ENCODE measurements at places on chromosomes 4 and X.

DNA sequence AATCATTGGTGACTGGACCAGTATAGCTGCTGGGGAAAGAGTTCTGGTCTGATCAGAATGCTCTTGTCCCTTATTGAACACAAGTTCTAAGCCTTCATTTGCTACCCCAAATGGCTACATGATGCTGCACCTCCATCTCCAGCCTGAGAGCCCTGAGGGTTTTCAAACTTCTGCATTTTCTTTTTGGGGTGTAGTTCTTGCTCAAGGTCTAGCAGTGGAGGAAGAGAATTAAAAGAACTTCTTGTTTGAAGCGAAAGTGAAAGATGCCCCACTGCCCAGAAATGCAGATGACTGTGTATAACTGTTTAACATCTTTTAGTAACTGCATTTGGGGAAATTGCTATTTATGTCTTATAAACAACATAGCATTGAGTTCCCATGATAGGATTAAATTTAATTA, 38.5 kb downstream of the LAMTOR3 start:
- peak; percentile 34 for DNase-seq

GRCh38 chr4:81343046-81343445, 128.0 kb upstream of the PRKG2 start:
- DNase-seq: no peak

GRCh38 chrX:46627062-46627461, 53.5 kb downstream of the CHST7 start:
- DNase-seq: no peak

DNA sequence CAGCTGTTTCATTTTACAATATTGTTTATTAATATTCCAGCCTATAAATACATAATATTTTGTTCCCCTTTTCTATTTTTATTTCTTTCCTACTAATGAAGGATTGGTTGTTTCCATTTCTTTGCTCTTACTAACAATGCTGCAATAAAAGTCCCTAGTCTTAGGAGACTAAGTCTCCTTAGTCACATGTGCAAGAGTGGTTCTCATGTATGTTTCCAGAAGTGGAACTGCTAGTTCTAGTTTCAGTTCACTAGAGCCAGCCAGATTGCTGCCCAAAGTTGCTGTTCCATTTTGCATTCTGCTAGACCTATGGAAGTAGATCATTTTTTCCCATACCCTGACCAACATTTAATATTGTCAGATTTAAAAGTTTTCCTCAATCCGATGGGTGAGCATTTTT, 44.3 kb downstream of the CNGA1 start:
- DNase-seq: peak; percentile 28

- DNase-seq: no peak
Observed at GRCh38 chr4:25637581-25638220, 17.9 kb upstream of the SLC34A2 start.

DNA sequence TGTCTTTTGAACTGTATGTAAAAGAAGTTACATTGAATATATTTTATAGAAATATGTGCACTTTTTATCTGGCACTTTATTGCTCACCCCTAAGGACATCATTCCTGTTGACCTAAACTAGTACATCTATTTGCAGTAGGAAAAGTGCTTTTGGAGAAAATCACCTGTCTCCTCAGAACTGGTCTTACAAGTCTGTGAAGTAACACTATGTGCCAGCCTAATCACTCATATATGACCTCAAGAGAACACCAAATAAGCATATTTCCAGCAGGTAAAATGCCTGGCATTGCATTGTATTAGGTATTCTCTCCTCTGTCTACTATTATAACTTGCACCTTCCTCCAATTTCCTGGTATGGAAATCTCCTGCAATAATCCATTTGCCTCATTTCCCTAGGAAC, 4.0 kb upstream of the GASK1B start:
- DNase-seq: no peak

GRCh38 chr4:138852681-138853080, 162.9 kb upstream of the NOCT start:
- no peak for DNase-seq

- no peak for DNase-seq
Observed at GRCh38 chr4:151850791-151851213, 90.0 kb upstream of the GATB start.

DNA sequence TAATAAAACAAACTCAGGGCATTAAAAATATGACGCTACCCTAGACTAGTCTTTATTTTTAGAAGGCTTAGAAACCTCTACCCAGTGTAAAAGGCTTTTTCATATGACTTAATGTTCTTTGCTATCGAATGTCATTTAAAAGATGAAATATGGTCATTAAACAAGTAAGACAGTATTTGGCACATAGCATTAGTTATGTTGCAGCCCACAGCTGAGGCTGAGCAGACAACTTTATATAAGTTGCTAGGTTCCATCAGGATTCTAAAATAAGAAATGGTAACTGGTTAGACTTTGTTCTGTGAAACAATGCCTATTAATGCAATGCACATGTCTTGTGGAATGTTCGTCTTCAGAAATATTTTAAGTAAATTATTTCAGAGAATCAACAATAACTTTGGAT, 10.4 kb upstream of the PRSS12 start:
- no peak for DNase-seq

GRCh38 chr4:32574803-32575202, 1854.6 kb downstream of the PCDH7 start:
- DNase-seq: no peak

DNA sequence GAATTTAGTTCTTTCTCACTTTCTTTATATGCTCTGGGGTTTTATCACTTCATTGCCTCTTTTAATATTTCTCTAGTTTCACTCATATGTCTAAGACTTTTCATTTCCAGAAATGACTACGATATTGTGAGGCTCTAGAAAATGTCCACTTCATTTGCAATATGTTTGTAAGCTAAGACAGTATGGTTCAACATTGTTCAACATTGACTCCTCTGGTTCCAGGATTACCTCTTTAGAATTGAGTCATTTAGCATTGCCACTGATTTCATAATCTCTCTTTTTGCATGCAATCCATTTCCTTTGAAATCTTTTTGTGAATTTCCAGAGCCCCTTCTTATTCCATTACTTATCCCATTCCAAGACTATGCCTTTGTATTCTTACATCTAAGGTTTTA, 32.3 kb downstream of the BBS12 start:
- DNase-seq: peak; percentile 13

DNA sequence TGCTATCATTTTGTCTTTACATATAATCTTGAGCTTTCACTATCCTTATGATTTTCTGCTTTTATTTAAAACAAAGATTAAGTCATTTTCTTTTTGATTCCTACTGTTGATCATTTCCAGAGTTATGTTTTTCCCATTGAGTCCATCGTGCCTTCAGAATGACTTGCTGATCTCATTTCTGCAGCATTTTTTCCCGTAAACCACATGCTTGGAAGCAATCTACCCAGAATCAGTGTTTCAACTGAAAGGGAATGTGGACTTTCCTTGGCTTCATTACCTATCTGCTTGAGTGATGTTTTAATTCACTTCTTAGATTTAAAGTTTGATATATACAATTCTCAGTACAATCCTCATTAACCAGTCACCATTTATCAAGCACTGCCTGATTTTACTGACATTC, 192.4 kb upstream of the FSTL5 start:
- DNase-seq: no peak

DNA sequence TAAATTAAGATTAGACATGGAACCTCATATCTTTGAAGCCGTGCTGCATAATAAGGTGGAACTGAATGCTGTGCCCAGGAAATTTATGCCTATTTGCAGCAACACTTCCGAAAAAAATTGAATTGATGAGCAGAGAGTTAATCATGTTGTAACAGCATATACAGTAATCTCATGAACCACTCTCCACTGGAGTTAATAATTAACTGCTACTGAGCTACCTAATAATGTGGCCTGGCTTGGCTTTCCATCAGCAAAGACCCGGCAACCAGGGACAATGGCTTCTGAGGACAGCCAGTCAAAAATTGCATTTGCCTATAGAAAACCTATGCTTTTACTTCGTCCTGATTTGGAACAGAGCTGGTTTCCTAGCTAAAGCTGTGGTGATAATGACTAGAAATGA, 63.8 kb upstream of the GATB start:
- no peak for DNase-seq

- no peak for DNase-seq
Observed at GRCh38 chr4:41696763-41697162, 51.8 kb downstream of the PHOX2B start.

- DNase-seq: no peak
Observed at GRCh38 chr4:103996064-103996463, 276.3 kb upstream of the TACR3 start.

DNA sequence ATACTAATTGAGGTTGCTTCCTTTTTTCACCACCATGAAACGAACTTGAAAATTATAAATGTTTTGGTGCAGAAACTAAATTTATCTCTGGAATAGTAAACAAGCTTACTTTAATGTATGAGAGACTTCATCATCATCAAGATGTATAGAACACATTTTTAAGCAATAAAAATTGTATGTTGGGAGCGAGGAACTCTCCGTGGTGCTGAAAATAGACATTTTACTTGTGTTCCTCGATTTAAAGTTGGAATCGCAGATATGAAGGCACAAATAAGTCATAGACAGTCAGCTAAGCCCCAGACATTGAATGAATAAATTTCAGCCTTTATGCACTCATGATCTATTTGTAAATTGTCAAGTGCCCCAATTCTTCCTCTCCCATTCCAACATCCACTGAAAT, 310.7 kb downstream of the STK32B start:
- DNase-seq: no peak

GRCh38 chrX:30151964-30152363, 63.4 kb upstream of the MAGEB2 start:
- DNase-seq: no peak

GRCh38 chrX:5916945-5917344, 311.7 kb downstream of the NLGN4X start:
- no peak for DNase-seq

DNA sequence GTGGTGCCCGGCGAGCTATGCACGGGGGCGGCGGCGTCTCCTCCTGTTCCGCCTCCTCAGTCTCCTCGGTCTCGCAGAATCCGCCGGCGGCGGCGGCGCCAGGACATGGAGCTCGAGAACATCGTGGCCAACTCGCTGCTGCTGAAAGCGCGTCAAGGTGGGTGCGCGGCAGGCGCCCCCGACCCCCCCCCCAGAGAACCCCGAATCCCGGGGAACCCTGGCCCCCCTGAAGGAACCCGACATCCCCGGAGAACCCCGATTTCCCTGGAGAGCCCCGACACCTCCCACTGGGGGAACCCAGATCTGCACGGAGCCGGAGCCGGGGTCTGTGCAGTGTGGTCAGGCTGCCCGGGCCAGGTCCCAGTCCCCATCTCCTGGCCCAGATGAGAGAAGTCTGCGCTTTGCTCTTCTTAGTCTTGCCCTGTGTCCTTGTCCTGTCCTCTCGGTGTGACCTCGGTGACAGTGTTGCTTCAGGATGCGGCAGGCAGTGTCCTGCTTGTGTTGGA, 648 bp downstream of the GRK4 start:
- DNase-seq: no peak

DNA sequence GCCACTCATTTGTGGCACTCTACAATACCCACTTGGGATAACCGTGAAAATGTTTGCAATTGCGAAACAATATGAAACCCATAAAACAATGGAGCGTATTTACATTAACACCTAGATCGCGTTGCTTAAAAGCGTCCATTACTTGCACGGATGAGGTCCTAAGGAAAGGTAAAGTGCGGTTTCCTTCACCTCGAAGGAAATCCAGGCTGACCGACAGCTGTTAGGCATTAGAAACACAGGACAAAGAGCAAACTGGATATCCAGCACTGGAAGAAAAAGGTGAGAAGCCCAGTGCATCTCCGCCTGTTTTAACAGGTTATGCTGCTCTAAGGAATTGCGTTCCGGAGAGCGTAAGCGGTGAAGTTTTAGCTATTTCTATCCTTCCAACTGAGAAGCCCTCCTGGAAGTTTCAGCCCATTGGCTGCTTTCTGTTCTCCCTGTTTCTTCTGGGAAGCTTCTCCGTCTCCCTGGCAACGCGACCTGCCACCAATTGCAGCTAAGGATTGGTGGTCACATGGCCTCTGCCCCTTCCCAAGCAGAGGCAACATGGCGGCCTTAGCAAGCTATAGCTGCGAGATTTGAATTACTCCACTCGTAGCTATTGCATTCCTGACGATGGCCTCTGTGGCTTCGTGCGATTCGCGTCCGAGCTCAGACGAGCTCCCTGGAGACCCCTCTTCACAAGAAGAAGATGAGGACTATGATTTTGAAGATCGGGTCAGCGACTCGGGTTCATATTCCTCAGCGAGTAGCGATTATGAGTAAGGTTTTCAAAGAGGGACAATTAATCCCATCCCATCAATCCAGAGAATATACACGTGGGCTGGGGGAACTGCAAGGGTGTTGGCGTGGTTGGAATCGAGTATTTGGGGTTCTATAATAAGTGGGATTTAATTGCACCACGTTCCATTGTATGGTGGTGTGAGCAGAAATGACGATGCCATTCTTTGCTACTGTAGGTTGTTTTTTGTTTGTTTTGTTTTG, at the start of gene INTU:
Gene INTU, plus strand, starts transcription at position 538 of the 984 bp plus-strand sequence. Its CDS starts 78 bp downstream, at position 616.
- DNase-seq: peak; percentile 52

DNA sequence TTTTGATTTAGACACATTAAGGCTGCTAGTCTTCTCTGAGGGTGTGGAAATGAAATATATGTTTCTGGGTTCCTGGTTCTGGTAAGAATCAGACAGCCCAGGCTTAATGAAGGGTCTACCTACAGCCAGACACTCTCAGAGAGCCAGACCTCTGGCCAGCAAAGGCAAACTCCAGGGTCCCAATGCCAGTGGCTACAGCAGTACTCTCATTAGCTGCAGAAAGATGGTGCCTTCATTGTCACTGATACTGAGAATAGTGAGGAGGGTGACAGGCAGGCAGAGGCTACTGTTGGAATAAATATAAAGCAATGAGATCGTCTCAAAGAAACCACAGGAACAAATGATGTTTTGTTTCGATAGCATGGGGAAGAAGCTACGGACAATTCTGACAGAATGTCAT, 437.6 kb downstream of the GPM6A start:
- no peak for DNase-seq

- DNase-seq: no peak
Observed at GRCh38 chr4:54320826-54321685, 92.0 kb downstream of the PDGFRA start.

- DNase-seq: no peak
Observed at GRCh38 chrX:31251336-31251735, 179.5 kb upstream of the FTHL17 start.

DNA sequence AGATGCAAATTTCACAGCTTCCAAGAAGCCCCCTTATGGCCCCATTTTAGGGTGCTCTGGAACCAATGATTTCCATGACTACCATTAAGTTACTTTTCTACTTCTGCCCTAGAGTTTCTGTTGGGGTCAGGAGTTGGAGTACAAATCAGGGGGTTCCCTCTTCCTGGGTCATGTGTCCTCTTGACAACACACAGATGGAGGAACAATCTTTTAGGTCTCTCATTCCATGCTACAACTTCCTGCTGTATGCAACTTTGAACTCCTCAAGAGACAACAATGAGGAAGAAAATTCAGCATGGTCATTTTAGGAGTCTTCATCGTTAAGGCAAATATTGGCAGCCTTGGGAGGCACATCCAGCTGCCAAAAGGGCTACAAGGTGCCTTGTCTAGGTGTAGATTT, 79.7 kb downstream of the SEL1L3 start:
- DNase-seq: no peak
